ENCODE measurements at places on chromosomes 3 and 15.

DNA sequence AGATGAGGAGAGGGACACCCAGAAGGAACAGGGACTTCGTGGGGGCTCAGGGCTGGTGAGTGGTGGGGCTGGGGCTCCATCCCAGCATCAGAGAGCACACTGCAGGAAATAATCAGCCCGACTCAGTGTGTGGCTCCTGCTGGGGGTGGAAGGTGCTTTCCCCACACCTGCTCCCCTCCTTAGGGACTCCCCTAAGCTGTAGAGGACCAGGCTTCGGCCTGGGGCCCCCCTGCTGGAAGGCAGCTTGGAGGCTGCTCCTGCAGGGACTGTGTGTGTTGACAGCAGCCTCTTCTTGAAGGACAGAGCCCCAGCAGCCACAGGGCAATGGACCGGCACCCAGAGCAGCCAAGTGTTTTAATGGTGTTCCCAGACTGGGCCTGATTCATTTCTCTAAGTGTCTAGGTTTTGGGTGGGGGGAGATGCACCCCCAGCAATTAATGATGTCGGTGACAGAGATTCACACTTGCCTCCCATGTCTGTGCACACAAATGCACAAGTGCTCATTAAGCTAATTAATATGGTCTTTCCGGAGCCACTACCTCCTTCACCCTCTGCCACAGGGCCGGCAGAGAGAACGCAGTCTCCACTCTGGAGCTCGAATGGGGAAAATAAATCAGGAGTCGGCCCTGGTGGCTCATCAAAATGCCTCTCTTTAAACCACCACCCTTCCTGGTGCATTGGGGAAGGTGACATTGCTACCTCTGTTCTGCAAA lies 16.9 kb upstream of the FGD5 start:
- DNase-seq, result no peak

DNA sequence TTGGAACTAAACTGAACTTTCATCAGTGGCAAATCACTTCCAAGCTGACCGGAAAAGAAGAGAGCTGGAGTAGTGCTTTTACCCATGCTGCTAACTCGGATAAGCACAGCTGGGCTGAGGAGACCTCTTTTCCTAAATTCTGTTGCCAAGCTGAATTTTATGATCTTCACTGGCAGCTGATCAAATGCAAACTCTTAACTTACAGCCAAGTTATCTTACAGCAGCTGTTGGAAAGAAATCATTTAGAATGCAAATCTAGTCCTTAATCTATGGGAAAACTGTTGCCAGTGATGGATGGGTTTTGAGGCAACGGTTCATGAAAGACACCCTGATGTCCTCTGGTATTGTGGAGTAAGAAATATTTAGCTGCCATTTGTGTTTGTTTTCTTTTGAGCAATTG lies 216.5 kb downstream of the ZNF385D start:
- no peak for DNase-seq

- DNase-seq, result no peak
These were observed 755.7 kb downstream of the MCTP2 start for GRCh38 chr15:94987085-94987484.

GRCh38 chr3:156751461-156752025 lies 74.6 kb upstream of the LEKR1 start:
- DNase-seq, result no peak

- no peak for DNase-seq
These were observed 7.6 kb downstream of the KY start for GRCh38 chr3:134643150-134643675.

DNA sequence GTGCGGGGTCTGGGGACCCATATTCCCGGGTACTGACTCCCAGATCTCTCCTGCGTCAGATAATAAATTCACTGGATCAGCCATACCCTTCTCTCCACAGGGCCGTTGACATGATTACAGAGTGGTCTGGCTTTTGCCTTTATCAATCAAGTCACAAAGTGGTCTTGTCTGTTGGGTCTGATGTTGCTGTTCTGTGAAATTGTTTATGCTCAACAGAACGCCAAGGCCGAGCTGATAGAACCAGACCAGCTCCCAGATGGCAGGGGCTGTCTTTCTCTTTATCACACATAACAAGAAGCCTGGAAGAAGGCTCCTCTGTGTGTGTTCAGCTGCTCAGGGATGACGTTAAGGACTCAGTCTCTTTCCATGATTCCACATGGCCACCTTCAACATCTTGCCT lies 751 bp upstream of the DCLK3 start:
- no peak for DNase-seq

DNA sequence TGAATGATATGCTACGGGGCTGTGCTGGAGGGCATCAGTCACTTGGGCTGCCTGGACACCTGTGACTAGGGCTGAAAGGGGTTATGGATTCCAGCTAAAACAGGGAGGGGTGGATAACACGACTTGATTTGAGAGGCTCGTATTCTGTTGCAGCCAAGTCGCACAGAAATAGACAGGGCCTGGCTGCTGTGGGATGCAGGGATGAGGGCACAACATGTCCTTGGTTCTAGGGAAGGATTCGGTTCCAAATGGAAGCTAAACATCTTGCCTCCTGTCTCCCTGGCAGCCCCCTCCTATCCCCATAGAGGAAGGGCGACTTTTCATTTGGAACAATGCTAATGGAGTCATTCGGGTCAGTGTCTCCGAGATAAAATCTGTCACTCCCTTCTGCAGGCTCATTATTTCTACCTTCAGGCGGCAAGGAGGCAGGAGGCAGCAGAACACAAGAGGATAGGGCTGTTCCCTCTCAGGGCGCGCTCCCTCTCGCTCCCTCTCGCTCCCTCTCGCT lies 433.8 kb upstream of the RBMS3 start:
- no peak for DNase-seq

DNA sequence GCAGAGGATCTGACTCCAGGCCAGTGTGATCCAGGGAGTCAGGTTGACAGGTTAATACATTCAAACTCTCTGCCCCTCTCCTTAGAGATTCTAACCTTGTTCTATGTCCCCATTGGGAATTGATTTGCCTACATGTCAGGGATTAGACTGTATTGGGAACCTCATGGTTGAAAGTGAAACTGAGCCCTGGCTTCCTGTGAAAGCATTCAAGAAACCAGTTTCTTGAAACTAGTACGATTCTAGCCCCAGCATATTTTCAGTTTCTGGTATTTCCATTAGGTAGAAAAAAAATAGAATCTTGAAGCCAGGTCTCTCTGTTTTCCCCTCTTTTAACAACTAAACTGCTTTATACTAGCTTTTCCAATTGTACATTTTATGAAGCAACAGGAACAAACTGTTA lies 140.4 kb upstream of the ABI3BP start:
- DNase-seq, result no peak

DNA sequence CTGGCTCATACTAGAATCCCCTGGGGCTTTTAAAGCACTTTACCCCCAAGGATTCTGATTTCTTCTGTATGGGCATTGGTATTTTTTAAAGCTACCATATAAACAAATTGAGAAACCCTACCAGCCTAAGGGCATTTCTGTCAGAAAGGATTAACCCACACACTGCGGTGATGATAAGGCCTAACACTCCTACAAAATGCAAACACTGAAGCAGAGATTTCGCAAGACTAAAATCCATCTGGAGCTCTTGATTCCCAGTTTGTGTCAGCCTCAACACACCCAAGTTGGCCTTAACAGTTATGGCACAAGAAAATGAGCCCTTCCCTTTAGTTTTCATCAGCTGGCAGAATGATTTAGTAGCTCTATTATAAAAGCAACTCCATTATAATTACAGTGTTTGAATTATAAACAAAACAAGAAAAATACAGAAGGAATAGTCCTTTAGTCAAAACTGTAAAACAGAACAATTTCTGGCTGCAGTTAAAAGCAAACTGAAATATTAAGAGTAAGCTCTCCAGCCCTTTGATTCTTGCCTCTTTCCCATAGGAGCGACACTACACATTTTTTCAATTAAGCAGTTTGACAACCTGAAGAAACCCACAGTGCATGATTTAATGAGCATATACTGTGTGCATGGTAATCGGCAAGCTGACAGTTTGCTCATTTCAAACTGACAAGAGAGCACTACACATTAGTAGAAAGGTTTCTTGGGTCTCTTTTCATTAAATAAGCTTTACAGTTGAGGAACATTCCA lies 441.2 kb downstream of the FHIT start:
- no peak for DNase-seq

DNA sequence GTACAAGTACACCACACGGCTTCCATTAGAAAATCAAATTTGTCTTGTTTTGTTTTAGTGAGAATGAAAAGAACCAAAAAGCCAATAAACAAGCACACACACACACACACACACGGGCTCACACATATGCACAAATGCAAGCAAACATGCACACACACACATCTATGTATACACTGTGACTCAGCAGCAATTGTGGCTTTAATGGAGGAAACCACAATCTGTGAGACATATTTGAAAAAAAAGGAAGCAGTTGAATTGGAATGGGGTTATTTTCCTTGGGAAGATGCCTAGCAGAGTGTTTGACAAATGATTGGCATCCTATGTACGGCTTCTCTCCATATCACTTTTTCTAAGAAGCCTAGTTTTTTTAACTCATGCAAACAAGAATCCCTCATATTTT lies 201.1 kb upstream of the ARRDC4 start:
- DNase-seq, result peak; percentile 60

GRCh38 chr15:56460071-56460470 lies 4.9 kb downstream of the MNS1 start:
- DNase-seq, result no peak

DNA sequence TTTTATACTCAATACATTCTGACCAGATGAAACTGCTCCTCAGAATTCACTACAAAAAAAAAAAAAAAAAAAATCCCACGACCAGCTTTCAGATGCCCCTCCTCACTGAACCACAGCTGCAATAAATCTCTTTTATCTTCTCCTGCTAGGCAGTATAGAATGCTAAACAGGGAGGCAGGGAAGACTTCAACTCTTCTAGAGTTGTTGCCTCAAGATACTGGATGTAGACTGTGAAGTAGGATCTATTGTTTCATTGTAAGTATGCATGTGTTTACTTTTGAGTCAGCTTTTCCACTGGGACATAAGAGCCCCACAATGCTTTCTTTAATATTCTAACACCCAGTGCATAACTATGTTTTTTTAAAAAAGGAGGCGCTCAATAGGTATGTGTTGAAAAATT lies 401.4 kb downstream of the TBL1XR1 start:
- DNase-seq, result no peak

DNA sequence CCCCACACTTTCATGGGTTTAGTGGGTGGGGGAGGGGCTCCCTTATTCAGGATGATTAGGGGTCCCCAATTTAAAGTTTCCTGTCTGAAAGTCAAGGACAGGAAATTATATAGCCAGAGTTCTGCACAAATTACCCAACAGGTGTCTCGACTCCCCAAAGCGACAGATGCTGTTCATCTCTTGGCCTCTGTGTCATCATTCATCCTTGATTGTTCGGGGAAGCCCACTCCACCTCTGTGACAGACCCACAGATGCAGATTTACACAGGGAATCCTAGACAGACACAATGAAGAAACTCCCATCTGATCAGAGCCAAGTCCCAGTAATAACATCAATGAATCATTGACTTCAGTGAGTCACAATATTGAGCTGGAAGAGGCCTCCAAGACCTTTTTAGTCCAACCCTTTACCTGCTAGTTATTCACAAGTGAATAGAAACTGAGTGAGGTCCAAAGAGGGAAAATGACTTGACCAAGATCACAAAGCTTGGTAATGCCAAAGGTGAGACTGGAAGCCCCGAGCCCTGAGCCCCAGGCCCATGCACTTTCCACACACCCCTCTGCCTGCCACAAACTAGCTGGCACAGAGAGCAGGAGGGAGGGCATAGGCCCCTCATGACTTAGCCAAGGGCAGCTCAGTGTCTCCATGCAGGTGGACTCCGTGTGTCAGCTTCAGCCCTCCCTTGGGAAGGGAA lies 7.9 kb upstream of the SRP14 start:
- peak; percentile 60 for DNase-seq

- DNase-seq, result no peak
These were observed 32.9 kb downstream of the GJD2 start for GRCh38 chr15:34721802-34722438.

- DNase-seq, result no peak
These were observed 240.5 kb upstream of the TMCO5A start for GRCh38 chr15:37693926-37694325.

DNA sequence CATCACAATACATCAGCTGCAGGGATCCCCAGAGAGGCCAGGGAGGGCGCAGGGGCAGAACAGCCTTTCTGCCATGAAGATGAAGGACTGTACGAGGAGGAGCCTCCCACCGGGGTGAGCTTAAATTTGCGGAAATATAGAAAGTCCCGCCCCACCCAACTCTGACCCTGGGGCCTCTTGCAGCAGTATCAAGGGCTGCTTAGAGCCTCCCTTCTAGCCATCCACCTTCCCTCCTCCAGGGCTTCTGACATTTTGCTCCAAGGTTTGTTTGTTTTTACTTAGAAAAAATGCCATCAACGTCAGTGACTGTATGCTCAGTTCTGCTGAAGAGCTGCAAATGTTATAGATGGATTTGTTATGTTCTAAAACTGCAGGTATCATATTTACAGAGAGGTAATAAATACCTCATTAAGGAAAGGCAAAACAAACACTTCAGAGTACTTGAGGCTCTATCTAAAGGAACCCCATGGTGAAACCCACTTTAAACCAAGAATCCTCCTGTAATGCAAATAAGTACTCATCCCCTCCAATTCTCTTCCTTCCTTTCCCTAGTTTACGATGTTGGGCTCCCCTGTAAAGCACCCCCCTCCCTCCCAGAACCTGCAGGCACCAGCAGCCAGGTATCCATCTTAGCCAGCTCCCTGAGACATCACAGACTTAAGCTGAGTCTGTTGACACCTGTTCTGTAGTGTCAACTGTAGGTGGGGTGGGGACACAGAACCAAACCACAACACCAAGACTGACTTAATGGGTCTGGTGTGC lies 30.5 kb downstream of the RFTN1 start:
- no peak for DNase-seq

DNA sequence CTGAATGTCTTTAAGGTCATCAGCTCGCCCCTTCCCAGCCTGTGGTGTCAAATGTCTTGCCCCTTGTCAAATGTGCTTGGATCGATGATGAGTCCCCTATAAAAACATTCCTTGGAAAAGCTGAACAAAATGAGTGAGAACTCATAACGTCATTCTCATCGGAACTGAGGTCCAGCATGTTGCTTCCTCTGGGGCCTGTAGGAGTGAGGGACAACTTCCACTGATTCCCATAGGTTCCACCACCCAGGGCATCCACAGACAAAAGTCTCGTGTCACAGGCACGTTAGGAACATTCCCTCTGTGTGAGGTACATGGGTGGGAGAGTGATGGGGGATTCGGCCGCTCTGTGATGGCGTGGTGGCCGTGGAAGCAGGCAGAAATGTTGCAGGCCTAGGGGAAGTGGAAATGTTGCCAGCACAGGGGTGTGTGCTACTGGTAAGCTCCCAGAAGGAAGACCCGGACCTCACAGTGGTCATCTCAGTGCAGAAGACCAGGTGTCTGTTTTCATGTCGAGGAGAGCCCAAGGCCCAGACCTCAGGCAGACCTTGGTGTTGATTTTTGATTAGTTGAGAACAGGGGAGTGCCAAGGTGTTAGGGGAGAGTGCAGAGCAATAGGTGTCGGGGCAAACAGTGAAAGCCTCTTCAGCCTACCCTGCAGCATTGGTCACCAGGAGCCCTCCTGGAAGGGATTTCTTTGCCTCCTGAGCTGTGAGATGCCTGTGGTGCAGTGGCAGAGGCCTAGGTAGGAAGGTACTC lies 96.8 kb downstream of the SNRPN start:
- no peak for DNase-seq

GRCh38 chr3:27085829-27086730 lies 283.1 kb downstream of the NEK10 start:
- no peak for DNase-seq

All from keratinocyte (primary cell).